ENCODE measurements at places on chromosomes 11 and 22.

GRCh38 chr11:29321293-29322132 lies 695.3 kb downstream of the KCNA4 start:
- no peak for DNase-seq

DNA sequence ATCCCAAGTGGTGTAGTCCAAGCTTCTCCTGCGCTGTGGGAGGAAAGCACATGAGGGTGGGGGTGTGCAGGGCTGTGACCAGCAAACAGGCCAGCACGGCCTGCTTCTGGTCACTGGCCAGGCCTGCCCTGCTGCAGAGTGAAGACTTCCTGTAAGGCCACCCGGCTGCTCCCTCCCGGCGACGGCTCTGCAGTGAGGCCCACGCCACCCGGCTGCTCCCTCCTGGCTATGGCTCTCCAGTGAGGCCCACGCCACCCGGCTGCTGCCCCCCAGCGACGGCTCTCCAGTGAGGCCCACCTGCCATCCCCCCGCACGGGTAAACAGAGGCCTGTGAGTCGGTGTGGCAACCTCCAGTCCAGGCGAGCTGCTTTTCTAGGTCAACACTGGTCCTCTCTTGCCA lies 31.4 kb upstream of the BRSK2 start:
- no peak for DNase-seq

DNA sequence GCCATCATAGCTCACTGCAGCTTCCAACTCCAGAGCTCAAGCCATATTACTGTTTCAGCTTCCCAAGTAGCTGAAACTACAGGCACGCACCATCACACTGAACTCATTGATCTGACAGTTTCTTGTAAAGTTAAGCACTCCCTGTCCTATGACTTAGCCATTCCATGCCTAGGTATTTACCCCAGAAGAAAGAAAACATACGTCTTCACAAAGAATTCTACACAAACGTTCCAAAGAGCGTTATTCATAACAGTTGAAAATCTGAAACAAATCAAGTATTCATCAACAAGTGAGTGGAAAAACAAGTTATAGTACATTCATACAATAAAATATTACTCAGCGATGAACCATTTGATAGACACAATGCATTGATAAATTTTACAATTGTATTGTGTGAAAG lies 7.8 kb upstream of the NLRP10 start:
- no peak for DNase-seq

GRCh38 chr11:28922386-28922981 lies 814.3 kb downstream of the METTL15 start:
- DNase-seq, result no peak

GRCh38 chr11:62116451-62116850 lies 7.4 kb upstream of the INCENP start:
- no peak for DNase-seq

DNA sequence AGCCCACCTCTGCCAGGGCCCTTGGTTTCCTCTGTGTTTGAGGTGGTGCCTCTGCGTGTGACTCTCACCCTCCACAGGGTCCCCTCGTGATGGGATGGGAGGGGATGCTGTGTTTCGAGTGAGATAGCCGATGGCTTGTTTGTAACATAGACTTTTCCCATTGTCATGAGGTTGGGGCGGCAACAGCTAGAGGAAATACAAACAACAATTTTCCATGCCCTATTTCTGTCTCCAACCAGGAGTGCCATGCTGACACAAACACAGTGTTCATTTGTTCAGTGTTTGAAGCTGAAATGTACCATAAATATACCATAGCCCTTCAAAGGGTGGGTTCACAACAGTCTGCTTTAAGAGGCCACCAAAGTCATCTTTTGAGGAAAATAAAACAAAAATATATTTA lies 19.5 kb upstream of the NAV2 start:
- no peak for DNase-seq
